ENCODE measurements at places on chromosomes 6 and 20.

DNA sequence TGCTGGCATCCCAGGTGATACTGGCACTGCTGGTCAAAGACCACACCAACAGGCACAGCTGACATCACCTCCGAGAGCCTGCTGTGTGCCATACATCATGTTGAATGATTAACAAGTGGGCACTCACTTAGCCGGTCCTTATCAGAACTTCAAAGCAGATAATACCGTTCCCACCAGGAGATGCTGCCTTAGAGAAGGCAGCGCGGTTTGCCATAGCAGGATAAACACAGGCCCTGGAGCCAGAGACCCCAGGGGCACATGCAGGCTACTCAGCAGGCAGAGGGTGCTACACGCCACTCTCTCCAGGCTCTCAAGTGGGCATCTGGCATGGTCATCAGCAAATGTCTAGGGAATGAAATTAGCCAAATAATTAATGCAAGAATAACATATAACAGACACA lies 86.5 kb upstream of the CST7 start:
- no peak for DNase-seq

GRCh38 chr20:36855241-36855657 lies 20.7 kb upstream of the TLDC2 start:
- no peak for DNase-seq

GRCh38 chr6:44199883-44200282 lies 16.8 kb upstream of the MYMX start:
- DNase-seq: no peak

- DNase-seq: no peak
These were observed 189.5 kb downstream of the IBTK start for GRCh38 chr6:82057846-82058554.

- DNase-seq: no peak
These were observed 53.6 kb upstream of the AGPAT4 start for GRCh38 chr6:161327360-161327953.

GRCh38 chr6:109053336-109053735 lies 41.3 kb downstream of the SESN1 start:
- DNase-seq: no peak

- no peak for DNase-seq
These were observed 156.8 kb upstream of the MLN start for GRCh38 chr6:33960345-33961313.

DNA sequence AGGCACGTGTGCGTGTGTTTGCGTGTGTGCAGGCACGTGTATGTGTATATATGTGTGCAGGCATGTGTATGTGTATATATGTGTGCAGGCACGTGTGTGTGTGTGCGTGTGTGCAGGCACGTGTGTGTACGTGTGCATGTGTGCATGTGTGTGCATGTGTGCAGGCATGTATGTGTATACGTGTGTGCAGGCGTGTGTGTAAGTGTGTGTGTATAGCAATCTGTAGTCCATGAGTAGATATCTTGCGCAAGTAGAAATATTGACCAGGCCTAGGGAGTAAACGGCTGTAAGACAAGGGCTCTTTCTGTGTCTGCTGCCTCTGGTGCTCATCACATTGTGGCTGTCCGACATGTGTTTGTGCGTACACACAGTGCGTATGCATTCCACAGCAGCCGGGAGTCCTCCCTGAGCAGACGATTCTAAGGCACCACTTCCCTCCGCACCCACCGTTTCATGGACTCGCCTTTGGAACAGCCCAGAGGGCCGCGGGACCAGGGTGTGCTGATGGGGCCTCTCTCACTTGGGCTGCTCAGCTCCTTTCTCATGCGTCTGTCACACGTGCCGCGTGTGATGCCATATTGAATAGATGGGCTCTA lies 167.6 kb downstream of the ERMARD start:
- no peak for DNase-seq

DNA sequence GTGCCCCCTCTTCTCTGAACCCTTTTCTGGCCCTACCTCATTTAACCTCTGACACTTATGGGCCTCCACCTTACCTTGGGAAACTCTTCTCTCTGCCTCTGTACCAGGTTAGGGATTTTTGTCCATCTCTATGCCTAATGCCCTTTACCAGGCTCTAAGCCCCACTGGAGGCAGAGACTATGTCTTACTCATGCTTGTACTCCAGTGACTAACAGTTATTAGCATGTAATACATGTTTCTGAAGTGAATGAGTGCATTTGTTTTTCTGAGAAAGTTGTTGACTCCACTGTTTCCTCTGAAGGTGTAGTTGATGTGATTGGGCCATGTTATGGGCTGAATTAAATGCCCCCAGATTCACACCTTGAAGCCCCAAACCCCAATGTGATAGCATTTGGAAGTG lies 234.3 kb downstream of the PACRG start:
- no peak for DNase-seq

DNA sequence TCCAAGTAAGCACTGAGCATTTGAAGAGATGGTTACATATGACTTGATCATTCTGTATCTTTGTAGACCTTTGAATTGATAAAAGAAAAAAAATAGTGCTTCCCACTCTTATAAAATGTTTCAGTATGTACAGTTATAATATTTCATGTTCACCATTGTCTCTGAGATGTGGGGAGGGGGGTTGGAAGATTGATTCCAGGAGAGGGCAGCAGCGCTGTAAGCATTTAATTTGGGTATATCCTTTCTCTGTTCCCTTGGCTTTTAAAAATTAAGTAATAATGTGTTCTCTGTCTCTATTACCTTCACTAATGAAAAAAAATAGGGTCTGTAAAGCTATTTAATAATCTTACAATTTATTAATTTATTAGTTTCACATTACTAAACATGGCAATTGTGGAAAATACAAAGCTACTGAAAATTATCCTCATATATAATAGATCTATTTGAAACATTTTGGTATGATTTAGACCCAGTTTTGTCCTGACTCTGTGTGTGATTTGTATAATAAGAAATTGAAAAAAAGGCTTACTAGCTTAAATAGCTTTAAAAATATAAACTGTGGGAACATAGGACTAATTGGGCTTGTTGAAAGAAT lies 341.2 kb downstream of the CDKAL1 start:
- DNase-seq: no peak

DNA sequence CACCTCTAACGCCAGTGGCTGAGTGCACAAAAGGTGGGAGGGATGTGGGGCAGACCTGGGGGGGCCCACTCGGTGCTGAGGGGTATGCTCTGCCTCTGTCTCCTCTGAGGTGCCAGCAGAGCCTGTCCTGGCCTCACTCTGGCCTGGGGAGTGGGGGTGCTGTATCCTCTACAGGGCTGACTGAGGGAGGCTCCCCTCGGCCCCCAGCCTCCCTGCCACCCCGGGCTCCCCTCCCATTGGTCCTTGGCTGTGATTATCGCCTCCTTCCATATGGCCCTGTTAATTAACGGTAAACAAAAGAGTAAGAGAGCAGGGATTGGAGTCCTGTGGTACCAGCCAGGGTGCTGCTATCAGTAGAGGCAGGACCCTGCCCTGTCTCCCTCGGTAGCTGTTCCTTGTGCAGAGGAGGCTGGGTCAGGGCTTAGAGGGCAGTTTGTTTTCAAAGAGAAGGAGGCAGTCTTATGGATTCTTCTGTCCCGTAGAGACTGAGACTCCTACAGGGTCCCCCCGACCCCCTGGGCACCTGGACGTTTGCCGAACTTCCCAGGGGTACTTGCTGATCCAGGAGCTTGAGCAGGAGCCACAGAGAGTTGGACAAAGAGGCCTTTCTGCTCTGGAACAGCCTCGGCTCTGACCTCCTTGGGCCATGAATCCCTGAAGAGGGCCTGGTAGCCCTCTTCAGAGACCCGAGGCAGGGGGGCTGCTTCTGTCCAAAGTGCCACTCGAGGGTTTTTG lies 1.8 kb downstream of the MYT1 start:
- no peak for DNase-seq

DNA sequence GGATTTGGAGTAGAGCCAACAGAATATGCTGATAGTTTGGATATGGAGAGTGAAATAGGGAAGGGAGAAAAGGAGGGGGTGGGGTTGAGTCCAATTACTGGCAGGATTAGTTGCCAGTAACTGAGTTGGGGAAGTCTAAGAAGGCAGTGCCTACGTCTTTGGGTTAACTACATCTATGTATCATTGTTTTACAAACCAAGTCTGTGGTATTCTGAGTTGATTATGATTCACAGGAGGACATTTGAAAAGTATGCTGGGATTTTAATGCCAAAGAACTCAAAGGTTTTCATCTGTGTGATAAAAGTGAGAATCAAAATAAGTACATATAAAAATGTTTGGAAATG lies 14.7 kb downstream of the DSE start:
- no peak for DNase-seq

- DNase-seq: no peak
These were observed 6.4 kb downstream of the SCAND1 start for GRCh38 chr20:35947907-35948306.

DNA sequence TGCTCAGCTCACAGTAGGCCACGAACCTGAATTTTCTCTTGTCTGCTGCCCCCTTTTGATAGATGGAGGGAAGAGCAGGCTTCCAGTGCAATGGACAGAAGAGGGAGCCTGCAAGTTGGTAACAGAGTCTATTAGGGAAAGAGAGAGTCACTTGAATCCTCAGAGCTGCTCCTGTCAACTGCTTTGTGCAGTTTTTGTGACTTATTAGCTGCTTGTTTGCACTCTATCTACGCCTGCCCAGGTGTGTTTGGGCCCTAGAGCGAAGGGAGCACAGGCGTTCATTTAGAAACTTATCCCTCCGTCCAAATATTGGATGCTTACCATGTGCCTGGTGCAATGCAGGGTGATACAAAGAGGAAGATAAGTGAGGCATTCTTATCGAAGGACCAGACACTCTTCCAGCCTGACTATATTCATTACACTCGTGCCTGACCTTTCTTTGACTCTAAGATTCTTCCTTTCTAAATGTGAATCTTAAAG lies 11.6 kb upstream of the SLC2A12 start:
- DNase-seq: no peak

DNA sequence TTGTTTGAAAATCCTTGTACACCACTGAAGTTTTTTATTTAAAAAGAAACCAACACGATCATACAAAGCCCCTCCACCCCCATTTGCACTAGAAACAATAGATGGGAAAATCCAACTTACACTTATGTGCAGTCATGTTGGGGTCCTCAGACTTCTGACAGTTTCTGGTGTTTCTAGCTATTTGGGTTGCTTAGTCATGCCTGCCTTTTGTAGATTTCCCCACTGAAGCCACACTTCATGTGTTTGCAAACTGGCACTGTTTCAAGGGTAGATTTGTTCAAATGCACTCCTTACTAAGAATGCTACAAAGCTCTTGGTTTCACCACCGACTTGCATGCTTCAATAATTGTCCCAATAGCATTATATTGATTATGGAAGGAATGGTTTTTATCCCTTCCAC lies 1.5 kb downstream of the SH3BGRL2 start:
- DNase-seq: no peak
